ENCODE measurements at places on chromosomes 16 and 17.

GRCh38 chr17:39617446-39618245 lies 9.1 kb upstream of the PPP1R1B start:
- no peak for DNase-seq

GRCh38 chr16:81931927-81932326 lies 79.3 kb downstream of the SDR42E1 start:
- DNase-seq = no peak

DNA sequence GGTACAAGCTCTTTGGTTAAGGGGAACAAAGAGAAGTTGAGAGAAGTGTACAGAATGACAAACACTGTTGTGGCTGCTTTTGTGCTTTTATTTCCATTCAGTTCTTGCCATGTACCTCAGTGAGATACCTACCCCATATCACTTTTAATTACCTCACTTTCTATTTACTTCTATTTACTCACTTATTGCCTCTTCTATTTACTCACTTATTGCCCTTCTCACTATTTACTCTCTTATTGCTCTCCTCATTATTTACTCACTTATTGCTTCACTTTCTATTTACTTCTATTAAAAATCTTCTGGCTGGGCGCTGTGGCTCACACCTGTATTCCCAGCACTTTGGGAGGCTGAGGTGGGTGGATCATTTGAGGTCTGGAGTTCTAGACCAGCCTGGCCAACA lies 41.9 kb downstream of the MBTD1 start:
- no peak for DNase-seq

GRCh38 chr17:1179112-1179817 lies 516 bp downstream of the ABR start:
- DNase-seq = no peak

DNA sequence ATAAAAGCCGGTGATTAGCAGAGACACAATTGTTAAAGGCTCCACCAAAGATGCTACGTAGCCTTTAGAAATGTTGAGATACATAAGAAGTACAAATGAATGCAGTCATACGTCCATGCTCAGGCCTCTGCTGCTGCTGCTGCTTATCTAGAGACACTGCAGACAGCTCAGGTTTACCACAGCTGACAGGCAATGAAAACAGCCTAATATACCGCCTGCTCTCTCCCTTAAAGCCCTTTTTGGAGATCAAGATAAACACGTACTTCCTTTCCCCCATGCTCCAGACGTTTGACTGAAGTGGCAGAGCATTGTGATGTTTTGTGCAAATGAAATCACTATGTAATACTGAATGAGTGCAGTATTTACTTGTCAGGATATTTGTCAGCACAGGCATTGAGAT lies 185.3 kb downstream of the AATF start:
- peak; percentile 81 for DNase-seq

DNA sequence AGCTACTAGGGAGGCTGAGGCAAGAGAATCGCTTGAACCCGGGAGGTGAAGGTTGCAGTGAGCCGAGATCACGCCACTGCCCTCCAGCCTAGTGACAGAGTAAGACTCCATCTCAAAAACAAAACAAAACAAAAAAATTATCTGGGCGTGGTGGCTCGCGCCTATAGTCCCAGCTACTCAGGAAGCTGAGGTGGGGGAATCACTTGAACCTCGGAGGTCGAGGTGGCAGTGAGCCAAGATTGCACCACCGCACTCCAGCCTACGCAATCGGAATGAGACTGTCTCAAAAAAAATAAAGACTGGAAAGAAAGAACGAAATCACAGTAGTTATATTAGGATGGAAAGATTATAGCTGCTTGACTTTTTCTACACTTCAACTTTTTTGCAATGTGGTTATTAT lies 18.9 kb downstream of the COG1 start:
- DNase-seq = no peak

DNA sequence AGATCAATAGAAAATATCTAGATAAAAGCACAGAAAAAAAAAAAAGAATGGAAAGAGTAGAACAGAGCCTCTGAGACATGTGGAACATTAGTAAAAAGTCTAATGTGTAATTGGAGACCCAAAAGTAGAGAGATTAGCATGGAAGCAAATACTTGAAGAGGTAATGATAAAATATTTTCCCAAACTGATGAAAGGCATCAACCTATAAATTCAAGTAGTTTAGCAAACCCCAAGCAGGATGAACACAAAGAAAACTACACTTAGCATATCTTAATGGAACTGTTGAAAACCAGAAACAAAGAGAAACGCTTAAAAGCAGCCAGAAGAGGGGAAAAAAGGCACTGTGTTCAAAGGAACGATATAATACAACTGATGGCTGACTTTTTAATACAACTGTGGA lies 16.4 kb downstream of the NF1 start:
- DNase-seq = no peak

GRCh38 chr17:8284126-8284525 lies 4.3 kb upstream of the RANGRF start:
- peak; percentile 47 for DNase-seq

DNA sequence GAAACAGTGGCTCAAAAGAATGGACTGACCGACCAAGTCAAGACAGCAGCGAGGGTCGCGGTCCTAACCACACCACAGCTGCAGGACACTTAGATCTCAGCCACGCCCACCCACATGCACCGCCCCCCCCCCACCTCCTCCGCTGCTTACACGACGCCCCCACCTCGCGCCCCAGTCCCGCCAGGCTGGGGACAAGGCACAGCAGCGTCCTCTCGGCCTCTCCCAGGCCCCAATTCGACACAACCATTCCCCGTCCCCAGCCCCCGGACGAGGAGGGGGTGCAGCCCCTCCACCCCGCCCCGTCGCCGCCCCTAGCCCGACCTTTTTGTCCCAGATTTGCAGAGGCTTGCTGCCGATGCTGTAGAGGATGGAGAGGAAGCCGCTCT lies 477 bp downstream of the CFAP20 start:
- DNase-seq = no peak

DNA sequence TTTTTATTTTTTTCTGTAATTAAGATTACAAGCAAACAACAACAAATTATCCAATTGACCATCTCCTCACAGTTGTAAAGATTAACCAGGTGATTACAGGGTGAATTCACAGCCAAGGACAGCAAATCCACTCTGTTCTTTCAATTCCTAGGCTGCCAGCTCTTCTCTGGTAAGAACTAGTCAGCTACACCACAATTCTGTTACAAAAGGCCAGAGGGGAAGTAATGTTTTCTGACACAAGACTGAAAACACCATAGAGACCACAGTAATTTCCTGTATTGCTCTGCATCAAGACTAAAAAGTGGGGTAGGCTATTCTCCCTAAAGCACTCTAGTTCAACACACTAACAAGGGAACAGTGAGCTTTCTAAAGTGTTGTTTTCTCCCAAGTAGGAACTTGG lies 10.6 kb downstream of the CA10 start:
- DNase-seq = peak; percentile 85

DNA sequence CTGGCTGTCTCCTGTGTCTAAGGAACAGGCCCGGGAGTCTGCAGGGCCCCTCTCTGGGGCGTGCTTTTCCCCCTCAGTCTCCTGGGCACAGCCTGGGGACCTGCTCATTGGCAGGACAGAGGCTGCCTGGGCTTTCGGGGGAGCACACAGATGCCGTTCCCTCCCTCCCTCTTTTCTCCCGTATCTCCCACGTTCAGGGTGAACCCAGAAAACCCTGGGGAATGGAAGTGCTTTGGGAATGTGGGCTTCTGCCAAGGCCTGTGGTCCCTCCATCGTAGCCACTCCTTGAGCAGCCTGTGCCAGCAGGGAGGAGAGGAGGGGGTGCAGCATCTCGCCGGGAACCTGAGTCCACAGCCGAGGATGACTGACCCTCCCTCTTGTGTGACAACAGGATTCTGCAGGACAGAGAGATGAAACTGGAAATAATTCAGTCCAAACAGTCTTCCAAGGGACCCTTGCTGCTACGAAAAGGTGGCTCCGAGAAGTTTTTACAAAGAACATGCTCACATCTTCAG lies 52.0 kb downstream of the RNF213 start:
- no peak for DNase-seq

- peak; percentile 68 for DNase-seq
Measured at GRCh38 chr17:4771519-4772234, at the start of gene TM4SF5. TSS of gene TM4SF5 (plus strand) at chr17:4771886. CDS start at chr17:4771923, 37 bp downstream.

GRCh38 chr17:2101448-2102257 lies 46.8 kb downstream of the HIC1 start:
- DNase-seq = no peak

- no peak for DNase-seq
Measured at GRCh38 chr16:55876854-55877253, 1.7 kb upstream of the CES5A start.

DNA sequence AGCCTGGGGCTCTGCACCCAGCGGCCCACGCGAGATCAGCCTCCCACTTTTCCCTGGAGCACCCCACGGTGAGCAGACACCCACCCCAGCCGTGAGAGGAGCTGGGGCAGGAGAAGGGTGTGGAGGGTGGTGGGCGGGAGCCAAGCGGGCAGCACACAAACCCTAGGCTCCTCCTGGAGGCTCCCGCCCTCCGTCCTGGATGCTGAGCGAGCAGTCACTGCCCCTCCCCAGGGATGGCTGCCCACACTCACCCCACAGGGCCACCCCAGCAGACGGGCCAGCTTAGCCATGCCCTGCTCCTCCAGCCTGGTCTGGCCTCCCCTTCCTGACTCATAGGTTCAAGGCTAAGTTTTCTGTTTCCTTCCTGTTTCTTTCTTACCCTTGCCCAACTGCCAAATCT lies 15.7 kb upstream of the ABCC3 start:
- DNase-seq = no peak

DNA sequence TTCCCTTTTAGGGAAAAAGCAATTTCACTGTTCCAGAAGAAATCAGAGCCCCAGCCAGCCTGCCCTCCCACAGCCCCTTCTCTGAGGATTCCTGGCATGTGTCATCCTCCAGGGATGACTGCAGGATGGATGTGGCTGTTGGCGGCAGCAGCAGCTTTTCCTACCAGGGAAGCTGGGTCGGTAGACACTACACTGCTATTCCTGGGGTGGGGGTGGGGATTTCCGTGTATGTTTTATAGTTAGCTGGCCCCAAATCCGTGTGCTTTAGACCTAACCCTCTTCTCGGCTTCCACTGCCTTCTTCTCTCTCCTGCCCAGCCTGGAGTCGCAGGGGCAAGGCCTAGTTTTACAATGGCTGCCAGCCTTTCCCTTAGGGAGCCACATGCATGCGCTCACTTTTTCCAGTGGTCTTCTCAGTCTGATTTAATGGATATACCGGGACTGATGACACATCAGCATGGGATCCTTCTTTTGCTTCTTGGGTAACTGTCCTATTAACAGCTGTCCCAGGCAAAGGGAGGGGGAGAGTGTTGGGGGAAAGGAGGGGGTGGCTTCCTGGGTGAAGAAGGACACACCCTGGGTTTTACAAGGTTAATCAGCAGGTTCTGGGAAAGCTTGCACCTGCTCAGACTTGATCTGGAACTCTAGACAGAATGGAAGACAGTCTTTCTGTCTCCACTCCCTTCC lies 2.7 kb upstream of the NFE2L1 start:
- DNase-seq = no peak

- no peak for DNase-seq
Measured at GRCh38 chr16:28504707-28505404, 1.8 kb downstream of the IL27 start.

DNA sequence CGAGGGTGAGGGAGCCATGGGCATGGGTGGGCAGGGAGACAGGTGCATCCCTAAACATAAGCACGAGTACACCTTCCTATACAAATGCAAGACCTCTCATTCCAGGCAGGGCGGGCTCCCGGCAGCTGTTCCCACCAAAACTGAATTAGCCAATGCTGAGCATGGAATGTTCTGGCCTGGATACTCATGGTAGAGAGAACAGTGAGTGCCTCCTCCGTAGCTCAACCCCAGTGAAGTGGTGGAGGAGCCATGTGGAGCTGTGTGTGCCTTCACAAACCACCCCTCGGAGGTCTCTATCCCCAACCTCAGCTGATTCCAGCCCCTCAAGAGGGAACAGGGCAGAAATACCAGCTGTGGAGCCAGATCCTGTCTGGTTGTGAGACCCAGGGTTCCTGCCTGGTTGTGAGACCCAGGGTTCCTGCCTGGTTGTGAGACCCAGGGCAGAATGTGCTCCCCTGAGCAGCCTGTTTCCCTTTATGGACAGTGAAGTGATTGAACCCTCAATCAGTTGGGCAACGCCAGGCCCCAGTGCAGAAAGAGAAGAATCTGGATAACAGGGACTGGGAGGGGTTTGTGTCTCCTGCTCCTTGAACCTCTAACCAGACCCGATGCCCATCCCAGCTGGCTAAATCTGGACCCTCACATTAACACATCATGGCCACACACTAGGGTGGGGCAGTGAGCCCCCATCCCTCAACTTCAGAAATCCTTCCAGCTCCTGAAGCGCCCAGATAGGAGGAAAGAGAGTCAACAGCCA lies 2.4 kb upstream of the CDH16 start:
- no peak for DNase-seq
